ENCODE measurements at places on chromosomes 16 and 17. TPM values are rescaled to one million over a fixed set of nuclear protein-coding genes. Genes with fewer than 3 reads are reported as not detected.

GRCh38 chr16:51801635-51802034 lies 650.6 kb upstream of the SALL1 start:
- H3K36me3 ChIP-seq = no peaks in the 10 kb centered on the region
- no peak overlapping the region for H3K4me3 ChIP-seq
- H3K27ac ChIP-seq = no peak overlapping the region
- DNase-seq = no peak

- H3K27me3 ChIP-seq = no peaks in the 10 kb centered on the region
- DNase-seq = no peak
- H3K27ac ChIP-seq = no peak overlapping the region
- H3K4me1 ChIP-seq = no peaks in the 10 kb centered on the region
- no peaks in the 10 kb centered on the region for H3K36me3 ChIP-seq
- H3K4me3 ChIP-seq = no peak overlapping the region
These were observed 101.8 kb upstream of the NLRP1 start for GRCh38 chr17:5686074-5686635.

GRCh38 chr16:81549547-81550431 lies 105.2 kb downstream of the CMIP start:
- no peak overlapping the region for H3K27ac ChIP-seq
- peaks cover 12% of the 10 kb centered on the region for H3K4me1 ChIP-seq
- DNase-seq = no peak
- H3K27me3 ChIP-seq = no peaks in the 10 kb centered on the region
- no peak overlapping the region for H3K4me3 ChIP-seq

GRCh38 chr16:1963806-1964505 lies 670 bp downstream of the RPS2 start:
- H3K27me3 ChIP-seq = no peaks in the 10 kb centered on the region
- no peak for DNase-seq
- peaks cover 11% of the 10 kb centered on the region for H3K36me3 ChIP-seq
- peak overlapping the region; percentile 90 for H3K27ac ChIP-seq

GRCh38 chr17:52517176-52517575 lies 358.7 kb upstream of the CA10 start:
- H3K4me3 ChIP-seq = no peak overlapping the region
- no peak overlapping the region for H3K27ac ChIP-seq
- no peaks in the 10 kb centered on the region for H3K4me1 ChIP-seq
- H3K27me3 ChIP-seq = no peaks in the 10 kb centered on the region
- DNase-seq = no peak

DNA sequence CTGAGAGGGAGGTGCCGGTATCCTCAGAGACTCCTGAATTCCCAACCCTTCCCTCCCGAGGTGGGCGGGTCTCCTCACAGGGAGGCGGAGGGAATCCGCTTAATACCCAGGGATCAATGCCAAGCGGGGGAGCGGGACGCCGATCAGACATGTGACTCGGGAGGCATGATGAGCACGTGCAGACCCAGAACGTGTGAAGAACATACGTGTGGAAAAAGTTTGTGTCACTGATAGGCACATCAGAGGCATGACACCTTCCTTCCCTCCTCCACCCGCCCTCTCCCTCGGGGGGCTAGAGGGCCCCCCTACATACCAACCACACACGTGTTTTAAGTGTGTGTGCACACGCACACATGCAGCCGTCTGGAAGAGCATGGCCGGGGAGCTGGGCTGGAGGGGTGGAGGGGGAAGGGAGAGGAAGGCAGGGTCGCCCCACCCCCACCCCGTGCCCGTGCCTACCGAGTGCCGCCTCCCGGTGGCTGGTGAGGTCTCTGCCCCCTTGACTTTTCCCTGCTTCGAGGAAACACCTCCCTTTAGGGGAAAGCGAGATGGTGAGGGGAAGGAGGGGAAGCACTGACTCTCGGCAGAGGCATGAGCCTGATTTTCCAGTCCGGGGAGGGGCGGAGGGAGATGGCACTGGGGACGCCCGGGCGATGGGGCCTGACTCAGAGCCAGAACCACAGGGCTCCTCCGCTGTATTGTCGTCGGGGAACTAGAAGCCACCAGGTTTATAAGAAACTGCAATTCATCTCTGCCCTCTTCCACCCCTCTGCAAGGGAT lies 12.1 kb upstream of the TBX21 start:
- no peak overlapping the region for H3K27ac ChIP-seq
- no peaks in the 10 kb centered on the region for H3K27me3 ChIP-seq
- no peaks in the 10 kb centered on the region for H3K36me3 ChIP-seq
- no peak for DNase-seq

- H3K36me3 ChIP-seq = no peaks in the 10 kb centered on the region
- no peak overlapping the region for H3K4me3 ChIP-seq
- H3K4me1 ChIP-seq = no peaks in the 10 kb centered on the region
- H3K27me3 ChIP-seq = peaks cover 1% of the 10 kb centered on the region
These were observed 41.3 kb upstream of the SLC38A10 start for GRCh38 chr17:81336296-81336929.

DNA sequence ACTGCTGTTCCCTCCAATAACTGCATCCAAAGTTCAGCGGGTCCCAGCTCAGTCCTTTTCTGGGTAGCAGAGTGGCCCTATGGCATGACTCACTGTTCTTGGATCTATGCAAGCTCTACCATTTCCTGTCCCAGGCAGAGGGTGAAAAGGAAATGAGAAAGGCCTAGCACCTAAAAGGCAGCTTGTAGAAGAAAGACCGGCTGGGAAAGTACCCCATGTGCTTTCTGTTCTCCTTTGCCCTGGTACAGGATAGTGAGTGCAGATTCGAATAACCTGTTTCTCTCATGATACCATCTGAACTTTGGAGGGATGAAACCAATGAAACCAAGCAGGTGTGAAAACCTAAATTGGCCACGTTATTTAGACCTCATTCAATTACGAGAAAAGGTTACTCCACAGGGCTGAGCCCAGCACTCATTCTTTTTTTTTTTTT lies 12.7 kb upstream of the HASPIN start:
- 0 out of 2 replicates have a peak, but pooled peaks cover 5% of the 10 kb centered on the region for H3K36me3 ChIP-seq
- H3K27ac ChIP-seq = peak overlapping the region; percentile 68
- peak; percentile 100 for DNase-seq
- no peaks in the 10 kb centered on the region for H3K27me3 ChIP-seq
- no peak overlapping the region for H3K4me3 ChIP-seq

DNA sequence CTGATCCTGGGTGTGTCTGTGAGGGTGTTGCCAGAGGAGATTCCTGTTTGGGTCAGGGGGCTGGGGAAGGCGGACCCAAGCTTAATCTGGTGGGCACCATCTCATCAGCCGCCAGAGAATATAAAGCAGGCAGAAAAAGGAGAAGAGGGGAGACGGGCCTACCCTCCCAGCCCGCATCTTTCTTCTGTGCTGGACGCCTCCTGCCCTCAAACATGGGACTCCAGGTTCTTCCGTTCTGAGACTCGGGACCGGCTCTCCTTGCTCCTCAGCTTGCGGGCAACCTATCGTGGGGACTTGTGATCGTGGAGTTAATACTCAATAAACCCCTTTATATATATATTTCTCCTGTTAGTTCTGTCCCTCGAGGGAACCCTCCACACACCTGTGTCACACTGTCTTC lies 64.5 kb downstream of the LMF1 start:
- no peaks in the 10 kb centered on the region for H3K36me3 ChIP-seq
- H3K27me3 ChIP-seq = no peaks in the 10 kb centered on the region
- no peak for DNase-seq

DNA sequence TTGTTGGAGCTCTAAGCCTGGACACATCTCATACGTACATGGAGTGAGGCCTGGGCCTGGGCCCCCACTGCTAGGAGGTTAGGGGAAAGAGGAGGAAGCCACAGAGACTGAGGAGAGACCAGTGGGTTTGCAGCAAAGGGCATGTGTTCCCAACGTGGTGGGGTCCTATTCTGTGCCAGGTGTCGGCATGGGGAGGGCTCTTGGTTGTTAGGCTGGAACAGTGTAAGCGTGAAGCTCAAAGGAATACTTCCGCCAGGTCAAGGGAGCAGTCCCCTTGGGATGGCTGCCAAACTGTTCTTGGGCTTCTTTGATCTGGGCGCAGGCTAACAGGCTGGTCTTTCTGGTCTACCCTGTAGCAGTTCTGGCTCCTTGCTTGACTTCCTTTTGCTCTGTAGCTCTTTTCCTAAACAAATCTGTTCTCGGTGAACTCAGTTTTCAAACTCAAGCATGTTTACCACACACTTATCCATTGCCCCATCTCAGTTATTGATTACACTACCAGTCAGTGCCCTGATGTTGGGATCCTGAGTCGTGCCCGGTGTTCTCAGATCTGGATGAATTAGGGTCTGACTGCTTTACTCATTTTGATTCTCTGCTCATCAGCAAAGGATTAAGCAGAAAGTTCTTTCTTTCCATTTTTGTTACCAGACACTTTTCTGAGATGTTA lies 36.4 kb downstream of the GPT2 start:
- H3K4me3 ChIP-seq = no peak overlapping the region
- no peak for DNase-seq
- peaks cover 5% of the 10 kb centered on the region for H3K36me3 ChIP-seq
- H3K4me1 ChIP-seq = peaks cover 19% of the 10 kb centered on the region
- H3K27me3 ChIP-seq = no peaks in the 10 kb centered on the region
- no peak overlapping the region for H3K27ac ChIP-seq

GRCh38 chr16:57530104-57530521 lies 6.3 kb downstream of the CCDC102A start:
- peaks cover 37% of the 10 kb centered on the region for H3K4me1 ChIP-seq
- peak overlapping the region; percentile 21 for H3K27ac ChIP-seq
- no peaks in the 10 kb centered on the region for H3K36me3 ChIP-seq
- DNase-seq = no peak
- H3K4me3 ChIP-seq = peak overlapping the region; percentile 17

CETP gene
- 2.9 TPM for polyA plus RNA-seq

KRTAP4-5 gene
- polyA plus RNA-seq = not detected

HLF gene
- 0.09 TPM for polyA plus RNA-seq

C16orf96 gene
- polyA plus RNA-seq = not detected

Measured in GM12878 (cell line).